SW480 (cell line): ENCODE measurements at places on chromosomes 16 and 17.
A peak's percentile ranks its signal among the peaks of the same experiment; 100 is the strongest.

DNA sequence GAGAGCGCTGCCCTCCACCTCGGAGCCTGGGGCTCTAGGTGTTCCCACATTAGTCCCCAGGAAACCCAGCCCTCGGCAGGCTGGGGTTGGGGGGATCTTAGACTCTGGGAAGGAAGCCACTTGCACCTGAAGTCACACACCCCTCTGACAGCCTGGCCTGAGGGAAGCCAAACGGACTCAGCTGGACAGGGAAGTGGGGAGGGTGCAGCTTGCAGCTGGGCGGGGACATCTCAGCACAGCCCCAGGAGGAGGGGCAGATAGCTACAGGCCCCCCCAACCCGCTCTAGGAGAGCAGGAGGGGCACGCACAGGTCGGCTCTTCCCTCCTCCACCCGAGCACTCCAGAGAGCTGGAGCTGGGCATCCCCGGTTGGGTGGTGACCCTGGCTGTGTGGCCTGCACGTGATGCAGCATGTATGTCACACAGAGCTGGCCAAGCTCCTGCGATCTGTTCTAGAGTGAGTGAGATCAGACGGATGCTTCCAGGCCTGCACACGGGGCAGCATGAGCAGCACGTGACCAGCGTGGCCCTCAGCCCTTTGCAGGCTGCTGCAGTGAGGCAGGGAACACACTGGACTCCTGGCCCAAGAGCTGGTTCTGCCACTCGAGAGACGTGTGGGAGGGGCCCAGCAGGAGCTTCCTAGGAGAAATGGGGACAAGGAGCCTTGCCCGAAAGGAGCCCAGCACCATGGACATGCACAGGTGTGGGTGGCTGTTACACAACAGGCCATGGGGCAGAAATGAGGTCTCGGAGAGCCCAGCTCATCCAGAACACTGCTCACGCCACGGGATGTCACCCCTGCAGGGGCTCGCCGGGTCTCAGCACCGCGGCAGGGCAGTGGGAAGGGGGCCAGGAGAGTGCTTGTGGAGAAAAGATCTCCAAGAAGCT, 15.4 kb downstream of the KIFC3 start:
- no peak for DNase-seq

DNA sequence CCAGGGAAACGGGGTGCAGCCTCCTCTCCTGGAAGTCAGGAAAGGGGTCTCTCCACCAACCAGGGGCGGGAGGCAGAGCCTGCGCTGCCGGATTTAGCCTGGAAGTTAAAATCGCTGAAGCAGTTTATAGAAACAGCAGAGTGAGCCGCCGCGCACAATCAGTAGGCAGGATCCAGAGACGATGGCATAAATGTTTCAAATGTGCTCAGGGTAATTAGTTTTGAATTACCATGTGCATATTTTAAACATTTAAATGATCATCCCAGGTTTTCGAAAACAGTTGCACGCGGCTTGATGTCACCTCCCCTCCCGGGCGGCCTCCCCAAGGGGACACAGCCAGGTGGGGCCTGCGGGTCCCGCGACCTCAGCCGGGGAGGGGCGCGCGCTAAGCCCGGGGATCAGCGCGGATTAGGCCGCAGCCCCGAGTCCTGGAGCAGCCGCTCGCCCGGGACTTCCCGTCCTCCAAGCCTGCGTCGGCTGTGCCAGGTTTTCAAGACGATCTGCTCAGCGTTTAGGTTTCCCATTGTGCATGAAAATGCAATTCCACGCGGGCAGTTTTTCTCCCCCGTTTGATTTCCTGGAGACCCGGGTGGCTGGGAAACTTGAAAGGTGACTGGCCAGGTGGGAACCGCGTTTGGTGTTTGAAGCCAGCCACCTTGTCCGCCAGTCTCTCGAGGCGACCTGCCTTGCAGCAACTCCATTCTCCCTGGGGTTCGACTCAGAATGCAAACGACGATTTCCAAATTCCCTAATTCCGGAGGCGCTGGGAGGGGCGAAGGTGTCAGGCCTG, 78.3 kb downstream of the RPA1 start:
- DNase-seq, result no peak

DNA sequence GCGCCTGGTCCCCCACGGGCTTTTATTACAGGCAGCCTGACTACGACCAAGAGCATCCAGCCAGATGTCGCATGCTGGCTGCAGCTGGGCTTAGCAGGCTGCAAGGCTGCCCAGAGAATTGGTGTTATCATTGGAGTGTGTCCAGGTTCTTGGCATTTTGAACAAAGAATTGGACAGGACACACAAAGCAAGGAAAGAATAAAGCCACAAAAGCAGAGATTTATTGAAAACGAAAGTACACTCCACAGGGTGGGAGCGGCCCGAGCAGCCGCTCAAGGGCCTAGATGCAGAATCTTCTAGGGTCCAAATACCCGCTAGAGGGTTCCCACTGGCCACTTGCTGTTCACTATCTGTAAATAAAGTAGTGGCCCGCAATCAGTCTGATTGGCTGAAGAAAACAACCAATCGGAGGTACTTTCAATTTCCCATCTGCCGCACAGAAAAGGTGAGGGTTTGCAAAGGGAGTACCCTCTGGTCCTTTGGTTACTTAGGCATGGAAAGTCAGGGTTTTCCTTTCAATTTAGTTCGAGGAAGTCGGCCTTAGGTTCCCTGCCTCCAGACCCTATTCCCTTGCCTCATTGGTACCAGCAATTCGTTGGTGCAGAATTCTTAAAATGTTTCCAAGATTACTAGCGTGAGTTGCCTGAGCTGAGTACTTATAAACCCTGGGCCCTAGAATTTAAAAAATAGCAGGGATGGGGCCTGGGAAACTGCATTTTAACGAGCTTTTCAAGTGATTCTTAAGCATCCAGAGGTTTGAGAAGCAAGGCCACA, 38.5 kb upstream of the CNEP1R1 start:
- no peak for DNase-seq

- peak; percentile 33 for DNase-seq
Observed at GRCh38 chr16:2152695-2153506, 2.7 kb upstream of the TRAF7 start.

DNA sequence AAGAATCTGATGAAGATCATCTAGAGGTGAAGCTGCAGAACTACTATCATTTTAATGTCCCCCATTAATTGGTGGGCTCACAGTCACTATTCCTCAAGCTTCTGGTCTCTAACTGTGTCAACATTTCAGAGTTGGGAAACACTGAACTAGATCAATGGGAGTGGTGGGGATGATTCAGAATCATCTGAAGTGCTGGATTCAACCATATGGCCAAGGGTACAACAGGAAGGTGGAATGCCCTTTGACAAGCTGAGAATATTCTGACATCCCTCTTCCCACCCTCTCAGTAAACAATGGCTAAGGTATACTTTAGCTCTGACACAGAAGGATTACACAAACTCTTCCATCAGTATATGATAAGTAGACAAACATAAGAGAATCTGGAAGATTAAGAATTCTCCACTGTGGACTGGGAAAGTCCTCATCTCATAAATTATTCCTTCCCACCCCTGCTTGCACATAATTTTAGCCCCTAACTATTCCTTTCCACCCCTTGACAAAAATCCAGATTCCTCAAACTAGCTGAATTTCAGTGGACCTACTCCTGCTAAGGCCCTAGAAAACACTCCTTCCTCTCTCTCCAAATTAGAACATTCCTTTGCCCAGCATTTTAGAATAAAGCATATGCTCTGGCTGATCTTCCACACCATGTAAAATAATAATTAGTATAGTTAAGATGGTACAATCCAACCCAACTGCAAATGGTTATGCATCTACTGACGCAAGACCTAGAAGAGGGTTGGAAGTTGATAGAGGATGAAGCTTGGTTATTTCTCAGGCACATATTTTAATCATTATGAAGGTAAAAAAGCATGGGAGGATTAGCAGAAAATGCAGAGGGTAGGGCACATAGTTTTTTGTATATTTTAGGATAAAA, 16.3 kb upstream of the RFFL start:
- no peak for DNase-seq

DNA sequence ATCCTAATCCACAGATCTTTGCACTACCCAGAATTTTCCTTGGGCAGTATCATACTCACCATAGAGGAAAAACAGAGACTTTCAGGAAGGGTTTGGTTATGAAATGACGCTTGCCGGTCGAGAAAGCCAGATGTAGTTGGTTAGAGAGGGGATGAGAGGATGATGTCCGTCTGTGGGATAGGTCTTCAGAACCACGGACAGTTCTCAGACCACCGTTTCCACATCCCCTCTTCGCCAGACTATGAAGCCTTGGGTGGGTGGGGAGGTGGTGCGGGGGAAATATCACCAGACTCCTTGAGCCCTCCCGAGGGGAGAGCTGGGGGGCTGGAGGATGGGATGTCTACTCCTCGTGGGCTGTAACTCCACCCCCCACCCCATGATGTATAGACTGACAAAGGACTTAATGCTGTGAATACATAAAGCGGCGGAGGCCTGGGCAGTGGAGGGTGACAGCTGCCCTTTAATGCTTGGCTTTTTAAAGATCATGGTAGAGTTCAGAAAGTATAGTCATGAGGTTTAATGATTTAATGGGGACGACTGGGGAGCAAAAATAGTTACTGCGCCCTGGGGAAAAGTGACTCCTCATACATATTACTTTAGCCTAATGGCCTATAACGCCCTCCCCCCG, 96.6 kb downstream of the MRM1 start:
- DNase-seq, result no peak

GRCh38 chr17:81163703-81164370, 1.5 kb upstream of the PVALEF start:
- DNase-seq, result no peak

DNA sequence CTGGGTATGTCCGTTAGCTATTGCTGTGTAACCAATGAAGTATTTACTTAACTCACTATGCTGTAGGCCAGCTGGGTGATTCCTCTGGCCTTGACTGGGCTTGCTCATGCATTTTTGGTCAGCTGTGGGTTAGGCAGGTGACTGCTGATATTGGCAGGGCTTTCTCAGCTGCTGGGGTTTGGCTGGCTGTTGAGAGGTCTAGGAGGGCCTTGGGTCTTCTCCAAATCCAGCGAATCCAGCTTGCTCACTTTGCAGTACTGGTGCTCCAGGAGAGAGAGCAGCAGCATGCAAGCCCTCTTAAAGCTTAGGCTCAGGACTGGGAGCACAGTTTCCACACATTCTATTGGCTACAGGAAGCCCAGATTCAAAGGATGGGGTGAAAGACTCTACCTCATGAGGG, 270.1 kb downstream of the PHKB start:
- DNase-seq, result no peak

- DNase-seq, result no peak
Observed at GRCh38 chr17:4518901-4519300, 20.2 kb downstream of the SPNS2 start.

DNA sequence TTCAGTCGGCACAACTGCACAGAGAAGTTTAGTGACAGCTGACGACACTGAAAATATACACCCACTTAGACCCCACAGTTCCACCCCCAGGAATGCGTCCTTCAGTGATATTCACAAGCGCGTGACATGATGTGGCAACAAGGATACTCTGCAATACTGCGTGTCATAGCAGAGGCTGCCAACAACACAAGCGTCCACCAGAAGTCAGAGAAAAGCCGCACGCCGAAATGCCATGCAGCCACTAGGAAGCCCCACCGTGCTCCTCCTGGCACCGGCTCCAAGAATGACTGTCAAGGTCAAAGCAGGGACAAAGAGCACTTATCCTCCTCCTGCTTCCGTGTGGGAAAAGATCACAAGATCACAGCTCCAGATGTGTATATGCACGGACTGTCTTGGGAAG, 3.5 kb downstream of the ATP2A3 start:
- DNase-seq, result no peak

GRCh38 chr16:259226-259625, 16.5 kb downstream of the RGS11 start:
- DNase-seq, result no peak

GRCh38 chr17:2926019-2926650, 129.9 kb downstream of the RAP1GAP2 start:
- DNase-seq, result no peak

GRCh38 chr16:80509872-80510271, 30.9 kb upstream of the DYNLRB2 start:
- no peak for DNase-seq

- DNase-seq, result no peak
Observed at GRCh38 chr17:17494870-17495535, 1.2 kb downstream of the RASD1 start.

GRCh38 chr16:10494343-10495030, 85.9 kb downstream of the EMP2 start:
- no peak for DNase-seq

- no peak for DNase-seq
Observed at GRCh38 chr17:43515656-43516055, 30.5 kb downstream of the ETV4 start.

- peak; percentile 47 for DNase-seq
Observed at GRCh38 chr16:11140098-11140375, 116.0 kb downstream of the SOCS1 start.

GRCh38 chr17:6699997-6700947, 12.9 kb downstream of the SLC13A5 start:
- DNase-seq, result no peak

DNA sequence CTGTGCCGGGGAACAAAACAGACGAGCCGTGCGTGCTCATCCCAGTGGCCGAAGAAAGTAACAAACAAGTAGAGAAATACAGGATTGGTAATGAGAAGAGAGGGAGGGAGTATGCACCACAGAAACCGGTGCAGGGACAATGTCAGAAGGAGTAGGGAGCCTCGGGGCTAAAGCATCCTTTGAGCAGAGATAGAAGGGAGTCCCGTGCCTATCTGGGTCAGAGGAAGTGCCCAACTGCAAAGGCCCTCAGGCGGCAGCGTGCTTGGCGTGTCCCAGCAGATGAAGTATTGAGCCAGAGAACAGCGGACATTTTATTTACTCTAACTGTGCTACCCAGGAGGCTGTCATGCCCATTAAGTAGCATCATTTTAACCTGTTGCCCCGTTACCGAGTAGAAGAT, 114.9 kb upstream of the CACNG5 start:
- DNase-seq, result no peak
